ENCODE measurements at places on chromosomes 4 and X.

DNA sequence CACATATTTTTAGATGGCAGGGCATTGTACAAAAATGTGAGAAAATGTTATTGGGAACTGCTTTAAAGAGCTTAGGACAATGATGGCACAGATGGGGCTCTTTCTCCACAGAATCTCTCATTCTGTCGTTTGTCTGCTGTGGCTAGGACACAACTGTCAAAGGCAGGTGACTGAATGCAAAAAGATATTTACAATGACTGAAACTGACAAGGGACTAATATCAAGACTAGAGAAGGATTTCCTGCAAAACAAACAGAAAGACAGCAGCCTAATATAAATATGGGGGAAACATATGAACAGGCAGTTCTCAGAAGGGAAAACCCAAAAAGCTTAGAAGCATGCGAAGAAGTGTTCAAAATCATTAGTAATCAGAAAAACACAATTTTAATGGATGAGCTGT, 177.5 kb upstream of the AFF2 start:
- DNase-seq: no peak

- DNase-seq: no peak
Measured at GRCh38 chr4:109462297-109462696, 28.7 kb downstream of the SEC24B start.

- no peak for DNase-seq
Measured at GRCh38 chrX:20802036-20802435, 535.3 kb upstream of the RPS6KA3 start.

- no peak for DNase-seq
Measured at GRCh38 chr4:79987401-79987800, 85.6 kb downstream of the ANTXR2 start.

DNA sequence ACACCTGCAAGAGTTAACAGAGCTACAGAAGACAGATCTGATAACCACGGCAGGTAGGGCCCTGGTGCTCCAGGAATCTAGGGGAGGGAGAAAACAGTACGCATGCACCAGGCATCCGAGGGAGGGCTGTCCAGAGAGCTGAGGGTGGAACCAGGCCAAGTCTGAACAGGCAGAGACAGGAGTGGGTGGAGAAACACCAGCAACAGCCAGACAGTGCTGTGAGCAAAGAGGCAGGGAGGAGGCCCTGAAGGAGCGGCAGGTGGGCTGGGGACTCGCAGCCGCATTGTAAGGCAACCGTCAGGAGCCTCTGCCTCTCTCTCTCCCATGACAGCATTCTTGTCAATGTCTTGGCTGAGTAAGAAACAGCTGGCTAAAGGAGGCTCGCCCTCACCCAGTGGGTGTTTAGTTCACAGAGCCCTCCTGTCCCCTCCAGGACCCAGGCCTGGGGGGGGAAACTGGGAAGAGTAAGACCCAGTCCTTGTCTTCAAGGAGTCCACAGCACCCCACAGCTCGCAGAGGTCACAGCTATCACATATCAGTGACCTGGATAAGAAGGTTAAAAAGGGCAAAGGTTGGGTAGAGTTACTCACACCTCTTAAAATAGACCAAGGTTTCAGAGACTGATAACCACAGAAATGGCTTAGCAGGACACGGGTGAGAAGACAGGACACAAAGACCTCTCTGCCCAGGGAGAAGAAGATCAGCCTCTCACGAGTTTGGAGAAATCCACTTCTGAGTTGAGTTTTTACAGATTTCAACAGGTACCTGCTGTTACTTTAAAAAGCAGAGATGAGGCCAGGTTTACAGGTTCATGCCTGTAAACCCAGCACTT, 10.5 kb downstream of the ACSL1 start:
- no peak for DNase-seq

GRCh38 chrX:7028246-7028645, 119.3 kb upstream of the STS start:
- no peak for DNase-seq

- no peak for DNase-seq
Measured at GRCh38 chrX:122817321-122817955, 366.6 kb upstream of the GRIA3 start.

DNA sequence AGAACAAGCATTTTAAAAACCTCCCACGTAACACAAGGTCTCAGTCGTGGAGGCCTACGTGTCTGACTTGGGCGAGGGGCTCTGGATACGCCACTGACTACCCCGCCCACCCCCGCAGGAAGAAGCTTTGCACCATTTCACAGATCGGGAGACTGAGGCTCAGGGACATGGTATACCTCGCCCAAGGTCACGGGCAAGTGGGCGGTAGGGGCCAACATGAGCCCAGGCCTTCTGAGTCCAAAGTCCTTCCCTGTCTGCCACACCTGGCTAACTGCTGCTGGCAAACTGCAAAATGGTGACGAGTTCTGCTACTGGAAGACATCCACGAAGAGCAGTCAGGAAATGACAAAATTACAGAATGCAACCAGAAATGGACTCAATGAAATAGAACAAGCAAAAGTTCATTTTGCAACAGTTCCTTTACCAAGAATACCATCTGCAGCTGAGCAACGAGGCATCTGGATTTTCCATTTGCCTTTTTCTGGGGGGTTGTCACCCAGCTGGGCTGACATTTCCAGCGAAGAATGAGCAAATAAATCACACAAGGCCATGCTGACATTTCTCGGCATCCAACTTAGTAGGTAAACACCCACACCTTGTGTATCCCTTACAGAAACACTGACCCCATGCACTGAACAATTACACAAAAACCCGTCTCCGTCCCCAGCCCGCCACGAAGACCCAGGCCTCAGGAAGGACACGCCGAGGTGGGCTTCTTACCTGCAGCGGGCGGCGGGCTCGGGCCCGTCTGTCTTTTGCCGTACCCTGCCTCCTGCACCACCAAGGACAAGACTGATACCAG, 70.2 kb upstream of the AFAP1 start:
- DNase-seq: no peak

- no peak for DNase-seq
Measured at GRCh38 chr4:173436771-173437265, 37.9 kb upstream of the SCRG1 start.

GRCh38 chrX:122582280-122582974, 601.7 kb upstream of the GRIA3 start:
- DNase-seq: no peak

DNA sequence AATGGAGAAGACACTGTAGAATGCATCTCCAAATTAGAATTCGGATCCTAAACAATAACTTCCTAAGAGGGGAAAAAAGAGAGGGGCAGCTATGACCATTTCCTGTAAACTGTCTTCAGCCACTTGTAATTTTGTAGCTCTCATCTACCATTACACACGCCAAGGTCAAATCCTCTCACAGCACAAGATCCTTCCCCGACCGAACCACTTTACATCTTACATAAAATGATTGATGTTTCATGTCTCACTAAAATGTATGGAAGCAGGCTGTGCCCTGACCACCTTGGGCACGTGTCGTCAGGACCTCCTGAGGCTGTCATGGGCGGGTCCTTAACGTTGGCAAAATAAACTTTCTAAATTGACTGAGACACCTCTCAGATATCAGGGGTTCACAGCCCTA, 24.1 kb upstream of the PBDC1 start:
- peak; percentile 5 for DNase-seq

GRCh38 chrX:14380044-14380443, 149.3 kb upstream of the GLRA2 start:
- no peak for DNase-seq

GRCh38 chr4:15425520-15425919, 2.3 kb upstream of the C1QTNF7 start:
- DNase-seq: no peak

DNA sequence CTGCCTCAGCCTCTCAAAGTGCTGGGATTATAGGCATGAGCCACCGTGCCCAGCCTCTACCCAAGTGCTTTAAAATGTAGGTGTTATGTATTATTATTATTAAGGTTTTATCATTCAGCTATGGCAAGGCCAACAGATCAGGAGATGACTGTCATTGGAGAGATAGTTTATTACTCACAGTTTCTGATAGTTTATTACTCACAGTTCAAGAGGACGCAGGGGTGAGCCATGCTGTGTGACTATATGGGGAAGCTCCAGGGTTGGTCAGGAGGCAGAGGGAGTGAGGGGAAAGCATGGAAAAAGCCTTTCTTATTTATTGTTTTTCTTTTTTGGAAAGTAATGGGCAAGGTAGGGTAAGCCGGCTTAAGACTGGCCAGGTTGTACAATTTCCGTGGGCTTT, 25.4 kb upstream of the ARSD start:
- DNase-seq: no peak

DNA sequence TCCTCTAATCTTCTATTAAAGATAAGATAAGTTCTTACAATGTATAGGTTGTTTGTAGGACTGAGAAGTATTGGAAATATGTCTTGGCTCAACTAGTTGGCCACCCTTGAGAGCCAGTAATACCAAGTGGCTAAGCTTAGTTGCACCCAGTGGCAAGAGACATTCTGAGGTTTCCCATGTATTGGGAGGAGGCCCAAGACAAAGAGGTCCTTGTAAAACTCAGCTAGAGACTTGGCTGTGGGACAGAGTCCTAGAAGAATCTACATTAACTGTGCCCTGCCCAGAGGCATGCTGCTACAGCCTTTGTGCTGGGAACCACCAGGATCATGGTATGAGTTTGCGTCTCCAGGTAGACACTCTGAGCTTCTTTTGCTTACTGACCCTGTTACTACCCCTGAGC, 41.9 kb upstream of the SLC4A4 start:
- no peak for DNase-seq

GRCh38 chrX:97224148-97224547, 340.4 kb downstream of the RPA4 start:
- no peak for DNase-seq

DNA sequence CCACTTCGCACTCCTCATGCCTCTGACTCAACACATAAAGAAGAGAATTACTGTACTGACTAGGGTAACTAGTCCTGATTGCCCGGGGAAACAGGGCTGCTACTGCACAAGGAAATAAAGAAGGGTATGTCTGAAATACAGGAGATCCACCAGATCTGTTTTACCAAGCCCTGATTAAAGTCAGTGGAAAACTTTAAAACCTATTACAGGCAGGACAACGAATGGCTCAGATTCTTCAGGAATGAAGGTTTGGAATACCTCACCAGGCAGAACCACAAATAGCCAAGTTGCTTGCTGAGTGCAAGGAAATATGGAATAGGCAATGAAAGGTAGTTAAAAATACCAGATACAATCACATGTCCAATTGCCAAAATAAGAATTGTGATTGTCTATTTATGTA, 17.3 kb downstream of the LAMTOR3 start:
- no peak for DNase-seq

DNA sequence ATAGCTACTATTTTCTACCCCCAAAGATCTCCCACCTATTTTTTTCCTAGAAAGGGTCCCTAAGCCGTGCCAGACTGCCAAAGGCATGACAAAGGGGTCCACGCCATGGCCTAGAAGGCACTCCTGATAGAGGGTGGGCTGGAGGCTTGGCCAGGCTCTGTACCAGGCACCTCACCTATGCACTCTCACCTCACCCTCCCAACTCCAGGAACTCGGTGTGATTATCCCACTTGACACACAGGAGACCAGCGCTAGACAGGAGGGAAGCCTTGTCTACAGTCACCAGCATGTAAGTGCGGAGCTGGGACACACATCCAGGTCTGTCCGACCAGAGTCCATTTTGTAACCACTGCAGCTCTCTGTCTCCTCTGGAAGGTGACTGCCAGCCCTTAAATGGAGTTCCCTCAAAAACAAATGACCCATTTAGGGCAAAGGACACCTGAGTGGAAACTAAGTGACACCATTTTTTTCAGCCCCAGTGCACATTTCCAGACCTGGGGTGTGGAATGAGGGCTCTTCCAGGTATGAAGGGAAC, 106.4 kb downstream of the RTL5 start:
- no peak for DNase-seq

- DNase-seq: no peak
Measured at GRCh38 chrX:118978451-118978850, 4.0 kb downstream of the LONRF3 start.

DNA sequence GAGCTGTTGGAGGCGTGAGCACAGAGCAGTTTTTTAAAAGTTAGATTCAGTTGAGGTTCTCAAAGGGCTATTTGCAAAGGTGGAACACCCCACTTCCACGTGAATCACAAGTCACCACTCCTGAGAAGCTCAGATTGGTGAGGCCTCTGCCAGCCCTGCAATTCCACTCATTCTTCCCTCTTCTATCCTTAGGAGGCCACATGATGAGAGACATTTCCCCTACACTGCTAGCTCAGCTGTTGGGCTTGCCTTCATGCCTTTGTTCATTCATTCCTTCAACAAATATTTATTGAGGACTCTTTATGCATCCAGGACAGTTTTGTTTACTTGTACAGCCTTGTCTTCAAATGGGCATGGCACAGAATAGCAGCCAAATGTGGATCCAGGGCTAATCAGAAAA, 3.7 kb downstream of the SRPX2 start:
- DNase-seq: no peak

All from fibroblast of the conjunctiva (primary cell).